Cardiac fibroblast (primary cell): ENCODE measurements at places on chromosomes 11 and 22.

DNA sequence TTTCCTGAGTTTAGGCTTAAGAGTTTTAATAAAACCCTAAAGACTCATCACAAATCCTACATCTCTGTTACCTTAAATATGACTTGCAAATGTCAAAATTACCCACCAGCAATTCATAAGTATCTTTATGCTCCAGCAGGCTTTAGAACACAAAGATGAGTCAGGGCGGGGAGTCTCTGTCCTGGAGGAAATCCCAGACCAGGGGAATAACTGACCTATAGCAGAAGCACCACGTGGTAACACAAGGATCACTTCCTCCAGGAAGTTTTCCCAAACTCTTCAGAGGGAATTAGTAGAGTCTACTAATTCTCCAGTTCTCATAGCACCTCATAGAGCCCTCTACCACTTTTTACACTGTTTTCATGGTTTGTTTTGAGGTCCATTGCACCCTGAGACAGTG is 217.0 kb downstream of the NAV2 start:
- no peak for DNase-seq

DNA sequence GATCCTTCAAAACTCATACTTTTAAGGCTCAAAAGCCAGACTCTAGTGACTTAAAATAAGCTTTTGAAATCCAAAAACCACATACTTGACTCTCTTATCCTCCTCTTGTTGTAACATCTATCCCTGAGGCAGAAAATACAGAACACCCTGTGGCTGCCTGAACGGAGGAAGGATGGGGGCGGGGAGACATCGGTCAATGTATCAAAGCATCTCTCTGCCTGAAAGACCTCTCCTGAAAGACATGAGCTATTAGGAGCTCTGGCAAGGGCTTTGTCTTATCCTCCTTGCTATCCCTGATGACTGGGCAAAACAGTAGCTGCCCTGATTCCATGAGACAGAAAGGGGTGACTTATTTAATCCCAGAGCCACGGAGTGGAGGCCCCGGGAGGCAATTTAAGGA is 122.4 kb downstream of the MN1 start:
- DNase-seq, result no peak

- DNase-seq, result no peak
These were observed 8.9 kb downstream of the SEC14L2 start for GRCh38 chr22:30405731-30406130.

DNA sequence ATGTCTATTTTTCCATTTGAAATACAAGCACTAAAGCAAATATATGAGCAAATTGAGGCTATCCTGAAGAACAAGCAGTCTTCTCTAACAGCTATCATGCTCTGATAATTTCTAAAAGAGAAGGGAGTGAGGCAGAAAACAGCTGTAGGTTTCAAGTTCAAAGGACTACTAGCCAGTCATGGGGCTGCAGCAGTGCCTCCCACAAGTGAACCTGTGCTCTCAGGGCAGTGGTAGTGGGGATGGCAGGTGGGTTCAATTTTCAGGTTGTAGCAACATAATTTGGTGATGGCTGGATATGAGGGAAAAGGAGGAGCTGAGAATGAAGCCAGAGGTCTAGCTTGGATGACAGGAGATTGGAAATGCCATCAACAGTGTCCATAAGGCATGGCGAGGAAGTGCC is 93.5 kb upstream of the ARHGAP20 start:
- DNase-seq, result no peak

GRCh38 chr11:43359422-43359818 is 700 bp downstream of the TTC17 start:
- peak; percentile 40 for DNase-seq

- no peak for DNase-seq
These were observed 415.6 kb upstream of the NARS2 start for GRCh38 chr11:78990261-78990660.

- DNase-seq, result peak; percentile 37
These were observed 80.2 kb upstream of the NAV2 start for GRCh38 chr11:19632499-19632834.

- DNase-seq, result no peak
These were observed 46.4 kb upstream of the HORMAD2 start for GRCh38 chr22:30033901-30034300.

GRCh38 chr11:108754901-108755625 is 90.2 kb downstream of the DDX10 start:
- peak; percentile 65 for DNase-seq

DNA sequence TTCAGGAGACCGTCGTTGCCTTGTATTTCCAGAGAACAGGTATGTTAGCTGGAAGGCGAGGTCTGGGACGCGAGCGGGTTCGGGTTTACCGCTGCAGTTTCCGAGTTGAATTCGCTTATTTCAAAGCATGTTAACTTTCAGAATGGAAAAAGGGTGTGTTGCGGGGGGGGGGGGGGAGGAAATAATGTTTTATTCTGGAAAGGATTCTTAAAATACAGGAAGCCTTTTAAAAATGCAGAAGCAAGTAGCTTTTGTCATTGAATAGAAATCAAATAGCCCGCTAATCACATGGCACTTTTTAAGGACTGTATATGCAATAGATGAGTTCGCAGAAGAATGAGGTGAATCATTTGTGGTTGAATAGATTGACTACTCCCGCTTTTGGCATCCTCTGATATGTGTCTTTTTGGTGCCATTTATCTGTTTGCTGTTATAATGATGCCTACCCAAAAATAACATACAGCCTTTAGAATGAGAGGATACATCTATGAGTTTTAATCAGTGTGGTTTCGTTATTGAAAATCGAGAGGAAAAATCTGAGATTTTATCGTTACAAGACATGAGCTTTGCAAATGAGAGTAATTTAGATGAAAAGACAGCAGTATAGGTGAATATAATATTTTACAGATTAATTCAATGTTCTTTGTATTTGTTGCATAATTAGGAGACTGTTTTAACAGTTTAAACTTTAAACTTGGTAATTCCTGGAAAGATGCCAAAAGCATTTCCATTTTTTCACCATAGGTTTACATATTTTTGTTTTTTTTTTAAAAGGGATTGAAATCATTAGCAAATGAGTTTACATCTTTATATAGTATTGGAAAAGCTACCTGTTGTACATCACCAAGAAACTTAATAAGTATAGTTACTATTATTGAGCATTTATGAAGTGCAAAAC is 1.7 kb downstream of the PDE3B start:
- peak; percentile 42 for DNase-seq
